ENCODE measurements at places on chromosomes 3 and 15.

- peak; percentile 46 for DNase-seq
Measured at GRCh38 chr3:173993299-173993698, 595.8 kb downstream of the NLGN1 start.

- no peak for DNase-seq
Measured at GRCh38 chr3:72322264-72322976, 525.8 kb downstream of the SHQ1 start.

- no peak for DNase-seq
Measured at GRCh38 chr3:4036046-4036445, 236.8 kb downstream of the LRRN1 start.

- no peak for DNase-seq
Measured at GRCh38 chr3:146503461-146504202, 34.3 kb upstream of the PLSCR2 start.

GRCh38 chr3:142663865-142664264, 60.0 kb upstream of the TRPC1 start:
- no peak for DNase-seq

DNA sequence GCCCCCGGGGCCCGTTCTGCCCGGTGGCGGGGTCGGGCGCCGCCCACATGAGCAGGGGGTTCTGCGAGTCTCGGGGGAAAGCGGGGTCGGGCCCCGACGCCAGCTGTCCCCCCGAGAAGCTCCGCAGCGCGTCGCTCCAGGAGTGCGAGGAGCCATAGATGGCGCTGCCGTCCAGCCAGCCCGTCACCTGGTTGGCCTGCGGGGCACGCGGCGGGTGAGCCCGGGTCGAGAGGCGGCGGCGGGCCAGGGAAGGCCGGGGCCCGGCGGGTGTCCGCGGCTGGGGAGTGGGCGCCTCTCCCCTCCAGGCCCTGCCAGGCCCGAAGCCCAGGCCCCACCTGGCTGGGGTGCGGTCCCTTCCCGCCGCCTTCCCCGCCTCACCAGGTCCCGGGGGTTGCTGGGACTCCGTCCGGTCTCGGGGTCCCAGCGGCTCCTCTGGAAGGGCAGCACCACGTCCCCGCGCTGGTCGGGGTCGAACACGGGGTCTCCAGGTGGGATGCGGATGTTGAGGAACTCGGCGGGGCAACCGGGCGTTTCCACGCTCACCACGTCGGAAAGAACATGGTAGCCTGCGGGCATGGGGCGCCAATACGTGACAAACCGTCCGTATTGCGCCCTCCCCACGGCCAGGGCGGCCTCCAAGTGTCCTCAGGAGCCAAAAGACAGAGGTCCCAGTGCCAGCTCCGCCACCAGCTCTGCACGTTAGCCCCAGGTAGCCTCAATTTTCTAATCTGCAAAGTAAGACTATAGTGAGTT, 2.4 kb downstream of the DUOX2 start:
- peak; percentile 11 for DNase-seq

DNA sequence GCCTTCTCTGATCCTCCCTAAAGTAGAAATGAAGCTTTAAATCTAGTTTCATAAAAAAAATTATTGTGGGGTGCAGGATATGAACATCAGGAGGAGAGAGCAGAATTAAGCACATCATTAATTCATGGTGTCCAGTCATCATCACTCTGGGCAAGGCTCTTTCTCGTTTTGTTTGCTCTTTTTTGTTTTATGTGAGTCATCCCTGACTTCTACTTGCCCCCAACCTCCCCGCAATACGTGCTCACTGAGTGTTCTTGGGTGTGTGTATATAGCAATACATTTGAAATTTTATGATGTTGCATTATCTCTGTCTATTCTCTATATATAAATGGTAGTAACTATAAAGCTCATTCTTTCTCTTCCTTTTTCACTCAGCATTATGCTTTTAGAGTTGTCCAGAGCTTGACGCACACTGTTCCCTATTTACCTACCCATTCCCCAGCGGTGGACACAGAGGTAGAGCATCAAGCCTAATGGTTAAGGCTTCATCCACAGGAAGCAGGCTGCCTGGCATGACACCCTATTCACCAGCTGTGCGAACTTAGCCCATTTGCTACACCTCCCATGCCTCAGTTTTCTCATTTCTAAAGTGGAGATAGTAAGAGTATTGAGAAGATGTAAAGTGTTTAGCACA, 72.3 kb downstream of the CD200R1L start:
- no peak for DNase-seq

GRCh38 chr3:140809316-140809715, 131.5 kb downstream of the TRIM42 start:
- peak; percentile 33 for DNase-seq

DNA sequence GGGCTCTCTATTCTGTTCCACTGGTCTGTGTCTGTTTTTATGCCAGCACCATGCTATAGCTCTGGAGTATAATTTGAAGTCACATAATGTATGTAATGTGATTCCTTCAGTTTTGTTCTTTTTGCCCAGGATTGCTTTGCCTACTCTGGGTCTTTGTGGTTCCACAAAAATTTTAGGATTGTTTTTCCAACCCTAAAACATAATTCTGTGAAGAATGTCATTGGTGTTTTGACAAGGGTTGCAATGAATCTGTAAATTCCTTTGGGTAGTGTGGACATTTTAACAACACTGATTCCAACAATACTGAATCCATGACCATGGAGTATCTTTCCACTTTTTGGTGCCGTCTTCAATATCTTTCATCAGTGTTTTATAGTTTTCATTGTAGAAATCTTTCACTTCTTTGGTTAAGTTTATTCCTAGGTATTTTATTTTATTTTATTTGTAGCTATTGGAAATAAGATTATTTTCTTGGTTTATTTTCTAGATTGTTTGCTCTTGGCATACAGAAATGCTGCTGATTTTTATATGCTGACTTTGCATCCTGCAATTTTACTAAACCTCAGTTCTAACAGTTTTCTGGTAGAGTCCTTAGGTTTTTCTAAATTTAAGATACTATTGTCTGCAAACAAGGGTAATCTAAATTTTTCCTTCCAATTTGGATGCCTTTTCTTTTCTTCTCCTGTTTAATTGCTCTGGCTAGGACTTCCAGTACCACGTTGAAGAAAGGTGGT, 29.7 kb downstream of the TJP1 start:
- no peak for DNase-seq

- DNase-seq = peak; percentile 74
Measured at GRCh38 chr3:71710906-71711494, 14.2 kb downstream of the EIF4E3 start.

- DNase-seq = no peak
Measured at GRCh38 chr3:130748467-130748861, 1.8 kb upstream of the PIK3R4 start.

DNA sequence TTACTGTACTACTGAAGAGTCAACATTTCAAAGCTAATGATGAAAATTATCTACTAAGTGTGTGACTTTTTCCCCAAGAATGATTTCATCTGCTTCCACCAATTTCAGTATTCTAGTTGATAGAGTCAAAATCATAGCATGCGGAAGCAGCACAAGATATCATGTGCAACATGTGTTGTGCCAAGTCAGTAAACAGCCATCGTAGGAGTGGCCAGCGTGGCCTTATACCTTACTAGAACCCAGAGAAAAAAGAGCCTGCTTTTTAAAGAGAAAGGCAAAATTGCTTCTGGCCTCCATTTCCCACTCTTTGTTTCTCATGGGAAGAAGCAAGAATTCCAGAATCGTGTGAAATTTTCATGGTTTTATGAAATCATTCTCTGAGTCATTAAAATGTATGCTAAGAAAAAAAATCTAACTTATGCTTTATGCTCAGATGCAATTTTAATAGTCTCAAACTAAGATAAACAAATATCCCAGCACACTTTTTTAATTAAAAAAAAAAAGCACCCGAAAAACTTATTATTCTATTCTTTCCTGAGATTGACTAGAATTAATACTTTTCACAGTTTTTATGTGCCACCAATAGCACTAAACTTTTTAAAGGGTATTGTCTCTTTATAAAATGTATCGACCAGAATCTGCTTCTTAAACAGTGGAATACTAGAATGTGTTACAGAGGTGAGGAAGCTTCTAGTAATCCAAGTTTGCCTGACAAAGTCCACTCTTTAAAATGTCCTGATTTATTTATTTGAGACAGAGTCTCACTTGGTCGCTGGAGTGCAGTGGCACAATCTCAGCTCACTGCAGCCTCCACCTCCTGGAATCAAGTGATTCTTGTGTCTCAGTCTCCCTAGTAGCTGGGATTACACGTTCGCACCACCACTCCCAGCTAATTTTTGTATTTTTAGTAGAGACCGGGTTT, 87.3 kb downstream of the MBNL1 start:
- no peak for DNase-seq

GRCh38 chr3:10950476-10951294, 41.9 kb upstream of the SLC6A1 start:
- peak; percentile 58 for DNase-seq

- no peak for DNase-seq
Measured at GRCh38 chr3:25056803-25057351, 371.2 kb upstream of the RARB start.

- peak; percentile 68 for DNase-seq
Measured at GRCh38 chr3:58049143-58049785, 41.0 kb downstream of the FLNB start.

DNA sequence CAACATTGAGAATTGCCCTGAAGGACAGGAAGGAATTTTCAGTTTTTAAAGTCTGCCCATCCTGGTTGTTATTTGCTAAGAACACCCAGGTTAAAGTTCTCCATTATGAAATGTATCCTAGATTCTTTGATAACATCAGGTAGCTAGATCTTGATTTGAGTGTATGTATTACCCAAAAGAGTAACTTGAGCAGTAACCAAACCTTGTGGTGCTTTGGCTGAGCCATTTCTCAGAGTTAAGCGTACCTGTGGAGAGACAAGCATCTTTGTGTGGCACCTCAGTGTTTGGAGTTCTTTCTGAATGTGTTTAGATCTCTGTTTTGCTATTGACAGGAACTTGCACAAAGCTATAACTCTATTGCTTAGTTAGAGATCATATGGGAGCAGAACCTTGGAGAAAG, 20.4 kb downstream of the CEP97 start:
- DNase-seq = no peak

GRCh38 chr3:147215660-147216059, 190.7 kb downstream of the ZIC4 start:
- no peak for DNase-seq

GRCh38 chr3:14764331-14765059, 54.3 kb upstream of the FGD5 start:
- no peak for DNase-seq

- DNase-seq = no peak
Measured at GRCh38 chr3:197687570-197687969, 49.1 kb downstream of the RUBCN start.

DNA sequence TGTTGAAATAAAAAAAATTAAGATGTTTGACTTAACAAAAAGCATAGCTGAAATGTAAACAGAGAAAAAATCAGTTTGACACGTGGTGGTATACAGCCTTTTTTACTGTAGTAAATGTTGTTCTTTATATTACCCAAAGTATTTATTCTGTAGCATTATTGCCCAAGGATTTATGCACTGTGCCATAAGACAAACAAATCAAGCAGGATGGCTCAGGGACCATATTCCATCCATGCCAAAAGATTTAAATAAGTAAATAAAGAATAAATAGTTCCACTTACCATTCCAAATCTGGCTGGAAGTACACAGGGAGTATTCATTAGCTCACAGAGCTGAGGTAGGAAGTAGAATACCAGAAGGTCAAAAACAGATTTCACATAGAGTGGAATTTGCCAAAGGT, 666.7 kb upstream of the CADM2 start:
- DNase-seq = no peak

- DNase-seq = no peak
Measured at GRCh38 chr3:84066915-84067314, 891.9 kb upstream of the CADM2 start.

DNA sequence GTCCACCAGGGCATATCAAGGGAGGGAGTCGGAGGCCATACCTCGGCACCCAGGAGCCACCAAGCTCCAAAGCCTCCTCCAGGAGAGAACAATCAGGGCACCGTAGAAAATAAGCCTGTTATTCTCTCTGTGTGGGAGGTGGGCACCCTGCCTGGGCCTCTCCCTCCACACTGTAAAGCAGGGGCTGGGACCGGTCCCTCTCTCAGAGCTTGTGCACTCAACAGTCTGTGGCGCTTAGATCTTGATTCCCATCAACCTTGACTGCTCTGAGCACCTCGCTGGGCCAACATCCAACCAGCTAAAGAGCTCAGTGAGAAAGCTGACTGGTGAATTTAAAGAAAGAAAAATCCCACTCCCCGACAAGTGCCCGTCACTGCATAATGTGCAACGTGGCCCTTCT, 53.0 kb downstream of the PCSK6 start:
- no peak for DNase-seq

GRCh38 chr3:39021029-39021428, 30.7 kb downstream of the SCN11A start:
- no peak for DNase-seq

DNA sequence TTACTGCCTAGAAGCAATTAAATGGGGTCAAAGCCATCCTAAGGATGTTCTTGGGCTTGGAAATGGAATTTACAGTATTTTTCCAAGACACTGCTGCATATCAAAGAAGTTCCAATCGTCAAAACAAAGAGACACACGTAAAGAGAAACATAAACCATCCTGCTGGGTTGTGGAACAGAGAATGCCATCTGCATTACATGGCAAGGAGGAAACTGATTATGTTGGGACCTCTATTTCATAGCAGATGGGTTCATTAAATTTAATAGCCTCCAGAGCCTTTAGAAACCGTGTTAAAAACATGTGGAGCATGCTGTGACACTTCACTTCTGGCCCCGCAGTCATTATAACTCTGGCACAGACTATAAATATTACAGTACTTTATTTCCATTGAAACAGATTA, 154.6 kb downstream of the LRTM1 start:
- DNase-seq = no peak

GRCh38 chr3:106399761-106400160, 530.9 kb upstream of the CBLB start:
- peak; percentile 64 for DNase-seq

DNA sequence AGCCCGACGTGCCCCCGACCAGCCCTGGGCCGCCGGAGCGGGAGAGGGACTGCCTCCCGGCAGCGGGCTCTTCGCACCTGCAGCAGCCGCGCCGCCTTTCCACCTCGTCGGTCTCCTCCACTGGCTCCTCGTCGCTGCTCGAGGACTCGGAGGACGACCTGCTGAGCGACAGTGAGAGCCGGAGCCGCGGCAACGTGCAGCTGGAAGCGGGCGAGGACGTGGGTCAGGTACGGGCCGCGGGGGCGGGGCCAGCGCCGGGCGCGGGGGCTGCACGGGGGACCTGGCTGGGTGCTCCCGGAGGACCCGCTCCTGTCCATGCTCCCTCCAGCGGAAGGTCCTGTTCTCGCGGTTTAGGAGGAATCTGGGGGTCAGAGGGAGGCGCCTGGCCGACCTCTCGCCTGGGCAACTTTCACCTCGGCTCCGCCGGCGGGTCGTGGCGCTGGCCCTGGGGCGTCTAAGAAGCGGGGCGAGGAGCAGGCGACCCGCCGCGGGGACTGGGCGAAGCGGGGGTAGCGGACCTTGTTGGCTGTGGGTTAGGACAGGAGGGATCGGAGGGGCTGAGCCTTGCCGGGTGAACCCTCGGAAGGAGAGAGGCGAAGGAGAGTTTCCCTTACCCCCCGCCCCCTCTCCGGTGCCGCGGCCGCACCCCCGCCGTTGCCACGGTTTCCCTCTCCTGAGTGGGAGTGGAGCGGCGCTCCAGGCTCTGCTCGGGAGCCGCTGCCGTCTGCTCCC, 682 bp downstream of the ITPKA start:
- DNase-seq = peak; percentile 45

GRCh38 chr3:191492601-191493000, 31.6 kb downstream of the PYDC2 start:
- no peak for DNase-seq

All from NCI-H82 (cell line).